ENCODE measurements at places on chromosomes 12 and 14.

DNA sequence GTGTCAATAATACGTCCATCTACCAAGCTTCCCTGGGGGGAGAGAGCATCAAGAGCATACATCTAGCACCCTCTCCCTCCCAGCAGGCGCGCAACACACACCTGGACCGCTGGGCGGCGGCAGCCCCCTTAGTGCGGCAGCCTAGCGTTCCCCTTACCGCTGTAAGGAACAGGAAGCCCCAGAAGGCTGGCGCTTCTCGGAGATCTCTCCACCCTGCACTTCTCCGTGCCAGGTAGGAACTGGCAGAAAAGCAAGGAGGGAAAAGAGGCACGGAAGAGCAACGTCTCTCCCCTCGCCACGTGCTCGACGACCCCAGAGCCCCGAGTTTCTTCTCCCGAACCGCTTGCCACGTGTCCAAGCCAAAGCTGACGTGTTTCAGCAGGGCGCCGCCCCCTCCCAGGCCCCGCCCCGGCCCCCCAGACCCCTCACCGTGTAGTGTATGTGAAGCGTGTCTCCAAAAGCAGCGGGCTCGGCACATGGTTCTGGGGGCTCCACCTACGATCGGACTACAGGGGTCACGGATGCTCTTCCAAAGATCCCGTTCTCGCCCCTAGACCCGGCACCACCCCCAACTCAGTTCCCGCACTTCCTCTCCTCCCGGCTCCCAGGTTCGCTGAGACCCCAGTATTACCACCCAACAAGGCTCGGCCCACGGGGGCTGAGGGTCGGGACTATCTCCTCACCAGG, 532 bp downstream of the FKBP11 start:
- DNase-seq, result peak; percentile 80

GRCh38 chr14:76958980-76959710, 69.4 kb downstream of the IRF2BPL start:
- no peak for DNase-seq

DNA sequence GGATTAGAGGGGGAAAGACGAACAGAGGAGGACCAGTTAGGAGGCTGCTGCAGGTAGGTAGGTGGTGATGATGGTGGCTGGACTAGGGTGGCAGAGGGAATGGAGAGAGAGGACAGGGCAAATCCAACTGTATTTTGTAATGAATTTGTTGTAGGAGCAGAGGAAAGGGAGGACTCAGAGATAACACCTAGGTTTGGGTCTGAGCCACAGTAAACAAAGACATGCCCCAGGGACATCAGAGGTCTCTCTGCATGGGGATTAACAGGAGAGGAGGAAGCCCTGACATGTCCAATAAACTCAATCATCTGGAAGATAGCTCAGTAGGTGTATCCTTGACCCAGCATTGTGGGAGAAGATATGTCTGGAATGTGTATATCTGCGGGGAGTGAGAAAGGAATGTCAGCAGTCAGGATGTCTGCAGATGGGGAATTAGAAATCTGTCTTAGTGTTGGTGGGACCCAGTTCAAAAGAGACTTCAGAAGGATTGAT, 4.7 kb upstream of the SLC48A1 start:
- peak; percentile 65 for DNase-seq

- no peak for DNase-seq
Measured at GRCh38 chr12:60278209-60278608, 682.4 kb downstream of the SLC16A7 start.

- no peak for DNase-seq
Measured at GRCh38 chr14:80491131-80491530, 279.8 kb upstream of the DIO2 start.

DNA sequence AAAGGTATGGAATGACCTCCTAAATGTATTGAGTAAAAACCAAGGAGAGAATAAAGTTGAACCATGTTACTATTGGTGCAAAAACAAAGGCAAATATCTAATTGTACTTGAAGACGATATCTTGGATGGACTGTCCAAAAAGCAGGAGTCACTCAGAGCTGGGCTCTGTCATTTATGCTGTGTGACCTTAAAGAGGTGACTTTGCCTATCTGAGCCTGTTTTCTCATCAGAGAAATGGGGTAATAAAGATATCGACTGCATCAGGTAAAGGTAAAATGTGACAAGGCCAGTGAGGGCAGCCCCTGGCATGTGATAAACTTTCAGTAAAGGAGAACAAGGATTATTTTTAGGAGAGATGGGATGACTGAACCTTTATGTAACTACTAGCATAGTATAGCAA, 1.8 kb upstream of the ABCB9 start:
- no peak for DNase-seq

DNA sequence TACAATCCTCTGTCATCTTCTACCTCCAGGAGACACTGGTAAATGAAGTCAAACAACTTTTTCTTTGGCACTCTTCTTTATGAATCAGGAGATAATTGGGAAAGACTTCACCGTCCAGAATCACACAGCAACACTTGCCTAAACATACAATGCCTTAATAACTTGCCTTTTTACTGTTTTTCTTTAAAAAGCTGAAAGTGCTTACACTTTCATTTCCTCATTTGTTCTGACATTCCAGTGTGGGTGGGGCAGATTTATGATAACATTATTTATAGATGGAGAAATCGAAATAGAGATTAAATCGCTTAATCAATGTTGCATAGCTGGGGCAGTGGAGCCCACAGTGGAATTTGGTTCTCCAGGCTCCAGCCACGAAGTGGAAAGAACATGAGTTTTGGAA, 2.8 kb upstream of the FRS2 start:
- no peak for DNase-seq

DNA sequence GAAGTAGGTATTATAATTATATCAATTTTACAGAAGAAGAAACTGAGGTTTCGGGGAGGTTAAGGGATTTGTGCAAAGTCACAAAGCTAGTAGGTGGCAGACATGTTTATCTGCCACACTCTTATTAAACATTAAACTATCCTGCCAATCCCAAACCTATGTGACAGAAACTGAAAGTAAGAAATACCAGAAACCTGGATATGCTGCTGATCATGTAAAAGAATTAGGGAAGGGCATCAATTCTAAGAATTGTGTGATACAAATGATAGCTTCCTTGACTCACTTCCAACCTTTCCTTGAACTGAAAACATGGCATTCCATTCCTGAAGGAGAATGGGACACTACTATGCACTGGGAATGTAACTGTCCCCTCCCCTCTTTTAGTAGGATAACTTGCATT, 16.9 kb downstream of the TAOK3 start:
- no peak for DNase-seq

GRCh38 chr12:111692575-111693210, 6.8 kb downstream of the ACAD10 start:
- DNase-seq, result peak; percentile 18

Data from HAP-1 (cell line).